ENCODE measurements at places on chromosomes 11 and 22.

- DNase-seq, result no peak
These were observed 155.2 kb downstream of the MAML2 start for GRCh38 chr11:96187822-96188221.

DNA sequence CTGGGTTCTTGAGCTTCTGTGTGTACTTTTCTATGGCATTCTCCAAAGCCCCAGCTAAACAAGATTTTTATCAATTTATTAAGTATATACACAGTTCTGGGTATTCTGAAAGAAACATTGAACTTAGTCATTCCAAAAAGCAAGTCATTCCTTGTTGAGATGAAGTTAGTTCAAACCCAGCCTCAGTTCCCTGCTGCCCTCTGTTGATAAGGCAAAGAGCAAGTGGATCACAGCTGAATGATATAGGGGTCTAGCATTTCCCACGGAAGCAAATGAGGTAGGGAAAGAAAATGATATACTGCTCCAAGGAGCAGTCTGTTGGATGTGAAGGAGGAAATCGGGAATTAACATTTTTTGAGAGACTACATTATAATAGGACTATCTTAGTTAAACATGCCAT lies 841.8 kb upstream of the TENM4 start:
- DNase-seq, result no peak

GRCh38 chr22:35541254-35541748 lies 670 bp downstream of the RASD2 start:
- peak; percentile 50 for DNase-seq

- DNase-seq, result no peak
These were observed 9.4 kb upstream of the MS4A5 start for GRCh38 chr11:60420015-60420414.

GRCh38 chr22:19787849-19788141 lies 27.2 kb downstream of the TBX1 start:
- no peak for DNase-seq

DNA sequence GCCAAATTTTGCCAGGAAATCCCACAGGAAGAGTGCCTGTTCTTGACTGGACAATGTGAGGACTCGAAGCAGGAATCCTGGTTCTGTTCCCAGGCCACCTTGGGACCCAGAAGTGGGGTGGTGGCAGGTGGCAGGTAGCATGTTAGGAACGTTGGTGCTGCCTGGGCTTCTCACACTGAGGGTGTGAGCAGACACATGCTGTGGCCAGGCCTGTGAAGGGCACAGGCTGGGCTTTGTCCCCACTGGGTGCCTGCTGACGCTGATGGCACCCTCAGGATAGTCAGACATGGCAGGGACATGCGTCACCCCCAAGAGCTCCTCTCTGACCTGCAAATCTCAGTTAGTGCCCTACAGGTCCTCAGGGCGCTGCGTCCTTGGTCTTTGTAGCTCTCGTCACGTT lies 21.1 kb upstream of the NECTIN1 start:
- DNase-seq, result no peak

GRCh38 chr22:24433828-24434470 lies 6.5 kb downstream of the ADORA2A start:
- no peak for DNase-seq

DNA sequence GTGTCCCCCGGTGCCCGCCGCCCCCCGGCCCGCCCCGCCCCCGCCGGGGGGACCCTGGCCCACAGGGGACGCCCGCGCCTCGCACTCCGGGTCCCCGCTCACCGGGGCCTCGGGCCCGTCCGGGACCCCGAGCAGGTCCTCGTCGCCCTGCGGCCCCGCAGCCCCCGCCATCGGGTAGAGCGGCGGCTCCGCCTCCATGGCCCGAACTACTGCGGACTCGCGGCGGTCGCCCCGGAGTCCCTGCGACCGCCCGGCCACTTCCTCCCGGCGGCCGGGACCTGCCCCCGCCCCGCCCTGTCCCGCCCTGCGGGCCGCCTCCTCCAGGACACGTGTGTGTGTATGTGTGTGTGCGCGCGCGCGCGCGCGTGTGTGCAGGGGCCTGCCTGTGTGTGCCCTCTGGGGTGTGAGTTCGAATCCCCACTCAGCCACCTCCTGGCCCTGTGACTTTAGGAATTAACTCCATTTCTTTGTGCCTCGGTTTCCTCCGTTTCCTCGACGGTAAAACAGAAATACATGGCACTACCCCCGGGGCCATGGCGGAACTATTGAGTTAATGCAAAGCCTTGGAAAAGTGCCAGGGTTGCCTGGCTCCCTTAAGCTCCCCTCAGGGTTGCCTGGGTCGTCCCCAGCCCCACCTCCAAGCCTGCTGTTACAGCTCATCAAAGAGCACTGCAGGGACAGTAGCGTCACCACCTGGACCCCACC lies at the start of gene UNC93B1:
TSS of gene UNC93B1 (minus strand) at position 252 of the 705 bp plus-strand sequence. CDS start at position 198, 54 bp downstream.
- peak; percentile 86 for DNase-seq

- no peak for DNase-seq
These were observed 5.4 kb upstream of the ELFN2 start for GRCh38 chr22:37432708-37433054.

GRCh38 chr22:19773470-19774040 lies 13.0 kb downstream of the TBX1 start:
- no peak for DNase-seq

All from iPS-NIHi11 (cell line).